ENCODE measurements at places on chromosomes 5 and 9.

DNA sequence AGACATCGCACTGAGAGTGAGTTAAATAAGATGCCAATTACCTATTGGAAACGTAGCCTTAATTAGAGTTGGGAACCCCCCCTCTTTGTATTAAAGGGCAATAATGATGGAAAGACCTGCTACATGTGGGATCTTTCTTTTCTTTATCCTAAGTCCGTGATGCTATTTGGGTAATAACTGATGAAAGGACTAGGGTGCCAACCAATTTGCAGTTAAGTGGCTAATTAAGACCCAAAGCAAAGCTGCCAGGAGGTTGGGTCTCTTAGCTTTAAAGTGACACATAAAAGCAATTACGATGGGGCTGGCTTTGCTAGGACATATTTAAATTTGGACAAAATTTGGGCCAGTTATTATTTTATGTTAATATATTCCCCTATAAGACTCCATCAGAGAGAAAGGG is 728.8 kb downstream of the NR2F1-AS1 start:
- DNase-seq, result no peak

DNA sequence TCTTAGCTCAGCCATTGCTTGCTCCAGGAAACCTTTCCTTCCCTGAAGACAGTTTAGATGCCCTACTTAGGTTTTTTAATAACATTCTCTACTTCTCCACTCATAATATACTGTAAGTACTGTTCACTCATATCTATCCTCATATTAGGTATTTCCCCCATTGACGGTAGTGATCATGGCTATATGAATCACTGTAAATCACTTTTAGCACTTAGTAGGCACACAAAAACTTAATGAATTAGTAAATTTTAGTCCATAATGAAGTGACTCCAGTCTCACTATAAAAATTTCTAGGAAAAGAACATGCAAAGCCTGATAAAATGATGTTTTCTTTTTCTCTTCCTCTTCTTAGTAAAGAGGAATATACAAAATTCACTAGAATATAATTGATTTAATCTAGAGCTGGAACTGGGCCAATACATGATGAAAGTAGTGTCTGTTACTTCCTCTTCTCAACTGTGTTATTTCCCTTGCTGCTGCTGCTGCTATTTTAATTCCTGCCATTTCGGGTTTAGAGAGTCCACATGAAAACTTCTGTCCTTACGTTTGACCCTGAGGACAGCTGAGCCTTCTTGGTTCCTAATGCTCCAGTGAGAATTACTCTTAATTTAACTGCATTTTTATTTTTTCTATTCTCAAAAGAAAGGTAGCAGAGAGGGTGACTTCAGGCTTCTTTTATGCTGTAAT is 73.5 kb downstream of the LNPEP start:
- no peak for DNase-seq

GRCh38 chr5:138369261-138369660 is 16.8 kb downstream of the KDM3B start:
- no peak for DNase-seq

DNA sequence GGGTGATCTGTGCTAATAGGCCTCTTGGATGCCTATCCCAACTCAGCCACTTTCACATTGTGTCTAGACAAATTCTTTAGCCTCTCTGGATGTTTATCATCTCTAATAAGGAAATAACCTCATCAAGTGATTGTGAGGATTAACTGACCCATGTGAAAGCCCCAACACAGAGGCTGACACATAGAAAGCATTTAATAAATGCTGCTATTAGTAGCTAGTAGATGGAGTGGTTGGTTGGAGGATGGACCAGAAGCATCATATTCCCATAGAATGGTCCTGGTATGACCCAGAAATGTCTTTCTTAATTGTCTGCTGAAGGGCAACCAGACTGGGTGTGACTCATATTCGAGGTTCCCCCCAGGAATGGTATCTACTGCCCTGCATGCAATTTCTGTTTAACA is 124.4 kb downstream of the PIK3R1 start:
- no peak for DNase-seq

- no peak for DNase-seq
These were observed 19.5 kb downstream of the MYMK start for GRCh38 chr9:133505186-133505830.

GRCh38 chr5:33332804-33333203 is 108.0 kb upstream of the TARS1 start:
- DNase-seq, result no peak

DNA sequence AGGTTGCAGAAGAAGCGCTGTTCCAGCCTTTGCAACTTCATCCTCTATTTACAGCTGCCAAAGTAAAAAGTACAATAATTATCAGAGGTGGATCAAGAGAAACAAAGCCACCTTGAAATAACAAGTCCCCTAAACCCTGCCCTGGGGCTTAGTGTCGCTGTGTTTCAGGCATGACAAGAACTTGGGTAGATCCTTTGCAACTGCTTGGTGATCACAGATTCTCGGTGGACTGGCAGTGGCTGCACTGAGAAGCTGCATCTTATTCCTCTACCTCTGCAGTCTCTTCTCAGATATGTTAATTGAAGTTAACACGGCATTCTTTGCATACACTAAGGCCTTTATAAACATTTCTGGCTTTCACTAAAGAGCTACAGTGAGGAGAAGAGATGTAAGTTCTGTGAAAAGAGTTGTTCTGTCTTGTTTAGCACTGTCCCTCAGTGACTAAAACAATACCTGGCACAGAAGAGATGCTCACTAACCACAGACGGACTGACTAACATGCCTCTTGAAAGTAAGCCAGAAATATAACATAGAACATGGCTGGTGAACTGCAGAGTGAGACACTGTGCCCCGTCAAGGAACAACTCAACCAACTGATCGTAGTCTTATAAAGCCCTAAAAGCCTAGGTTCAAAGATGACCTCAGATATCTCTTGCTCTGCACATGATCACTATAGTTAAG is 144.2 kb downstream of the MLLT3 start:
- no peak for DNase-seq

DNA sequence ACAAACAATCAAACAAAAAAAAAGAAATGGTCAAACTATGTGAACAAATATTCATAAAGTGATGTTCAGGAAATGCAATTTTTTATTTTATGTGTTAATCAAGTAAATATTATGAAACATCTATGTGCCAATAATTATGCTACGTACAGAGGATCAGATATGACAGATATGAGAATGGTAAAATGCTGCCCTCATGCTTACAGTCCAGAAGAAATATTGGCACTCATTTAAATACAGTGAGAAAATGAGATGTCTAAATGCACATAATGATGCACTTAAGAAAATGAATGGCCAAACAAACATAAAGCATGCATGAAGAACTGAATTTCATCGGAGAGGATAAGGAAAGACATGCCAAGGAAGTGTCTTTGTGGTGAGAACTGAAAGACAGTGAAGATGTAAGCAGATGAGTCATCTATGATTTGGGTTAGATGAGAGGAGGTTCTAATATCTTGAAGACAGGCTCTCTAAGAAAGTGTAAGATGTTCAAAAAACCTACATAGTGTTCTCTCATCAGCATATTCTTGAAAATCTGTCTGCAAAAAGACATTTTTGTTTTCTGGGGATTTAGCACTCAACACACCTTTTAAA is 1231.1 kb upstream of the ACO1 start:
- DNase-seq, result no peak

DNA sequence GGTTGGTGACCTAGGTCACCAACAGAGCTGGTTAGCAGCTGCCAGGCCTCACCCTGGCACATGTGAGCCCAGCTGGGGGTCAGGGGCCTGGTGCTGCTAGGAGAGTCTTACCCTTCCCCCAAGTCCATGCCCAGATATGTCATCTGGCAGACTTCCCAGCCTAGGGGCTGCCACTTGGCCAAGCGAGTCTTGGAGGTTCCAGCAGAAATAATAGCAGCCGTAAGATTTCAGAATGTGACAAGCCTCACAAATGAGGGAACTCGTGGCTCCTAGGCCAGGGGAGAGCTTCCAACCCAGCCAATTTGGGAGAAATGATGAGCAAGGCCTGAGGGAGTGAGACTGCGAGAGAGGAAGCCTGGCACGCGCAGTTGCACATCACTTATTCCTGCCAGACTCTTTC is 11.1 kb downstream of the URM1 start:
- no peak for DNase-seq

GRCh38 chr5:1908931-1909330 is 26.2 kb upstream of the IRX4 start:
- DNase-seq, result no peak

GRCh38 chr5:115472271-115473025 is 72.1 kb downstream of the FEM1C start:
- no peak for DNase-seq

GRCh38 chr9:126400571-126400970 is 73.9 kb downstream of the MVB12B start:
- no peak for DNase-seq

DNA sequence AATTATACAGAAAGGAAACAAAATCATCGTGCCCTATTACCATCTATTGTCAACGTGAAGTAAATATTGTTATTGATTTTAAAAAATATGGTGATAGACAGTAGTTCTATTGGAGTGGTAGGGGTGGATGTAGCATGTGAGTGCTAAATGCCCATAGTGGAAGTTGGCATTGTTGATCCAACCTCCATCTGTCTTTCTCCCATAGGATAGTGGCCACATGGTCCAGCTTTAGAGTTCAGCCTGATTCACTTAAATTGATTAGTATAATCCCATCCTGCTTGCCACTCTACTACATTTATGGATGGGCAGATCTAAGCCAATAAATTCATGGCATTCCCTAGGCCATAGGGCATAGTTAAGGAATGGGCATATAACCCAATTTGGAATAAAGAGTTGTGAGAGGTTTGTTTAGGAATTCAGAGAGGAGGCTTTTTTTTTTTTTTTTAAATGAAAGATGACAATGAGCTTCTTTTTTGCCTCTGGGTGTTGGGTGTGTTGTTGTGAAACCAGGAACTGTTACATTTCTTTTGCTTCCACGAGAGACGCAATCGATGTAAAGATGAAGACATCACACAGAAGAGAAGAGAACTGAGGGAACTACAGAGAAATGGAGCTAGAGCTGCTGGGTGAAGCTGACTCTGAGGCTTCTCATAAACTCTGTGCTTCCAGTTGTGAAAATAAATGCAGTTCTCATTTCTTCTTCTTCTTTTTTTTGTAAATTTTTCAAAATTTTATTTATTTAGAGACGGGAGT is 12.5 kb upstream of the CHD1 start:
- DNase-seq, result no peak

GRCh38 chr5:24749701-24750100 is 104.9 kb upstream of the CDH10 start:
- no peak for DNase-seq

All from activated T-helper 1 cell treated with anti-CD3 and anti-CD28 coated beads, Interleukin-2, amount 50 U/mL, for 16 hours (primary cell).